ENCODE measurements at places on chromosomes 12 and 14. TPM values are rescaled to one million over a fixed set of nuclear protein-coding genes. Genes with fewer than 3 reads are reported as not detected.

The TCTN2 gene
- 1.8 TPM for total RNA-seq

The EDDM3A gene
- total RNA-seq: not detected

The DLK1 gene
- 39.9 TPM for total RNA-seq

The TMEM233 gene
- 108 TPM for total RNA-seq

The FOXA1 gene
- not detected for total RNA-seq

The MIP gene
- total RNA-seq: not detected

The FIGNL2 gene
- 0.18 TPM for total RNA-seq

The C12orf54 gene
- total RNA-seq: not detected

The XPOT gene
- 35.1 TPM for total RNA-seq

- DNase-seq: no peak
Observed at GRCh38 chr14:21748869-21749303, 75.3 kb upstream of the OR4E1 start.

- DNase-seq: no peak
Observed at GRCh38 chr14:59299731-59300130, 111.3 kb downstream of the DAAM1 start.

- DNase-seq: no peak
Observed at GRCh38 chr12:30357766-30358490, 337.7 kb downstream of the IPO8 start.

GRCh38 chr12:47876440-47876960 is 28.3 kb downstream of the VDR start:
- DNase-seq: no peak

GRCh38 chr14:23492618-23493272 is 23.2 kb downstream of the NGDN start:
- no peak for DNase-seq

DNA sequence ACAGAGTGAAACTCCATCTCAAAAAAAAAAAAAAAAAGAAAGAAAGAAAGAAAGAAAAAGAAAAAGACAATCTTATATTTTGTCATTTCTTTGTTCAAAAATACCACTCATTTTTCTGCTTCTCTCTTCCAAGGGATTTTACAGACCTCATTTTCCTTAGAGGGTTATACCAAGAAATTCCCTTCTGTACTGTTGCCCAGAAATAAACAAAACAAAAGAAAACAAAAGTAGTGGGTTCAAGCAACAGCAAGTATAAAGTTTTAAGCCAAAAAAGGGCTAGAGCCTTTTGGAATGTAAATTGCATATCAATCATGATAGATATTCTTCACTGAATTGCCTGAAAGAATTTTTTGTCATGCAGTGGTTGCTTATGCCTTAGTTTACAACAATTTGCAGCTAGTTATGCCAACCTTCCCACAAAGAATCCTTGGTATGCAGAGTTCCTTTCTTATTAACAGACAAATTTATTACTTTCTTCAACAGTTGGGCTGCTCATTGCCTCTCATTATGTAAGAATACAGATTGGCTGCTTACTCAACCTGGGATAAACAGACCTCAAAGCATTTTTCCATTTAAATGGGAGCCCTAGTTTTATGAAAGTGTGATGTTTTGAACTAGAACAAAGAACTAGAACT is 129.1 kb upstream of the PPFIA2 start:
- no peak for DNase-seq

DNA sequence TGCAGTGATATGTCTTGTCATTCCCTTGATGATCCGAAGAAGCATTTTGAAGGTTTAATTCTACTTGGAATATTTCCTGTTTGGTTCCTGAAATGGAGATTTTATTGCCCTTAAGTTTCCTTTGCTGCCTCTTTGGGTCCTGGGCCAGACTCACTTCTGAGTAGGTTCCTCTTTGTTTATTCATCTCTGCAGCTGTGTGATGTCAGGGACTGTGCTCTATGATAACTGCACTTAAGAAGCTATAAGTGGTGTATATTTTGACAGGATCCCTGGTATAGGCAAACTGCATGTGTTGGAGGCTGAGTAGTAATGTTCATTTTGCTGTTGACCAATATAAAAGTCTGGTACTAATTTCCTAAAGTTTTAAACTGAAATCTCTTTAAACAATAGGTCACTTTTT is at the start of gene KLRC4:
TSS of gene KLRC4 (minus strand) at position 366 of the 400 bp plus-strand sequence. CDS start at position 184, 182 bp downstream.
- DNase-seq: no peak

DNA sequence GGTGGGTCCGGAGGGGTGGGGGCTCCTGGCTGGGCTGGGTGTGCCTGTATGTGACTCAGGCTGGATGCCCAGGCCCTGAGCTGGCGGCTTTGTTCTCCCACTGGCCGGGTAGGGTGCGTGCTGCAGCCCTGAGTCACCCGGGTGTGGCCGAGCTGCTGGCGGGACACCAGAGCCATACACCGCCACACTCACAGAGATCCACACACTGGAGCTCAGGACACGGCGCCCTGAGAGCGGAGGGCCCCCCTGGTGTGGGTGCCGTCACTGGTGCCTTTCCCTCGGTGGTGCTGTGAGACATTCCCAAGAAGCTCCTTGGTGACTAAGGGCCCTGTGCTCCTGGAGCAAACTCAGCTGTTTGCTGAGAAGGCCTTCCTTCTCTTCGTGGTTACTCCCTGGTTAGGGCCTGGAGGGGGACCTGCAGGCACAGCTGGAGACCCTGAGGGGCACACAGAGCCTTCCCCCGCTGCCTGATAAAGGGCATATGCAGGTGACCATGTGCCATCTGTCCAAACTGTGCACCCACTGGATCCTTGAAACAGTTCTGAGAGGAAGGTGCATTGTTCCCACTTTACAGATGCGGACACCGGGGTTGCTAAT is 44.3 kb downstream of the KRT80 start:
- DNase-seq: peak; percentile 95

DNA sequence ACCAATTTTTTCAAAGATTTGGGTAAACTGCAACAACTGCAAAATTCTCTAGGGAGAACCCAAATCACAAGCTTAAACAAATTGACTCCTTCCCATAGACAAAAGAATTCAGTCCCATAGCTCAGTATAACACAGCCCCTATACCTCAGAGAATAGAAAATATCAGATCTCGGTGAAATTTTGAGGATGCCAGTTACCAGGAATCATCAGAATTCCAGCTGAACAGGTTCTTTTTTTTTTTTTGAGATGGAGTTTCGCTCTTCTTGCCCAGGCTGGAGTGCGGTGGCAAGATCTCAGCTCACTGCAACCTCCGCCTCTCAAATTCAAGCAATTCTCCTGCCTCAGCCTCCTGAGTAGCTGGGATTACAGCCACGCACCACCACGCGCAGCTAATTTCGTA is 36.7 kb downstream of the ZFYVE1 start:
- DNase-seq: no peak

- peak; percentile 15 for DNase-seq
Observed at GRCh38 chr14:35386673-35387125, 17.9 kb downstream of the NFKBIA start.

- DNase-seq: no peak
Observed at GRCh38 chr12:44881197-44881596, 5.1 kb upstream of the NELL2 start.

DNA sequence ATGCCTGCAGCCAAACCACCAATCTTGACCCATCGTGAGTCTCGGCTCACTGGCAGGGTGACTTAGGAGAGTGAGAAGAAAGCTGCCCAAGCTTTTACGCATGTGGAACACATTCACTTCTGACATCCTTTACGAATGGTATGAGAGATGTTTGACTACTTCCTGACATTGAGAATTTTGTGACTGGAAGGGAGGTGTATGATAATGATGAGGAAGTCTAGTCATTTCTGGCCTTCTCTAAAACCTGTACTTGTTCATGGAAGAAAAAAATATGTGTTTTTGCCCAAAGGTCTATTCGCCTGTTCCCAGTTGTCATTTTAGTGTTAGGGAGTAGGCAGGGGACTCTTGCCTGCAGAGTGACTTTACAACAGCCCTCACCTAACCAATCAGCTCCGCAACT is 227.2 kb upstream of the ATP2B1 start:
- DNase-seq: no peak
